ENCODE measurements at places on chromosomes 12 and 14.

- DNase-seq, result no peak
Observed at GRCh38 chr14:61563880-61564617, 131.3 kb upstream of the HIF1A start.

DNA sequence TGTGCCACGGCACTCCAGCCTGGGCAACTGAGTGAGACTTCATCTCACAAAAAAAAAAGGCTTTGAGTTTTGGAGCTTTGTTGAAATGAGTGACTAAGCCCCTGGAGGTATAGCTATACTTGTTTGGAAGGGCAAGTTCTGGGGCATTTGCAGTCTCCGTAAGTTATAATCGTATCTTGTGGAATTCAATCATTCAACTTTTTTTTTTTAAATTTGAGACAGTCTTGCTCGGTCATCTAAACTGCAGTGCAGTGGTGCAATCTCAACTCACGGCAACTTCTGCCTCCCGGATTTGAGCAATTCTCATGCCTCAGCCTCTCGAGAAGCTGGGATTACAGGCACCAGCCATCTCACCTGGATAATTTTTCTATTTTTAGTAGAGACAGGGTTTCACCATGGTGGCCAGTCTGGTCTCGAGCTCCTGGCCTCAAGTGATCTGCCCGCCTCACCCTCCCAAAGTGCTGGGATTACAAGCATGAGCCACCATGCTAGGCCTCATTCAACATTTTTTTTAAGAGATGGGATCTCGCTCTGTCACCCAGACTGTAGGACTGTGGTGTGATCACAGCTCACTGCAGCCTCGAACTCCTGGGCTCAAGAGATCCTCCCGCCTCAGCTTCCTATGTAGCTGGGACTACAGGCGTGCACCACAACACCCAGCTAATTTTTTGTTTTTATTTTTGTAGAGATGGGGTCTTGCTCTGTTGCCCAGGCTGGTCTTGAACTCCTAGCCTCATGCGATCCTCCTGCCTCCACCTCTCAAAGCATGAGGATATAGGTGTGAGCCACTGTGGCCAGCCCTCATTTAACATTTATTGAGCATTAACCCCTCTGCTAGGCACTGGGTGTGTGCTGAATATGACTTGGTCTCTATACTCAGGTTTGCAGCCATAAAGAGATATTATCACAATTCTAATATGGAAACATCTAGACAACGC lies 133.7 kb upstream of the MAP1LC3B2 start:
- no peak for DNase-seq

- no peak for DNase-seq
Observed at GRCh38 chr14:85824526-85824925, 294.6 kb downstream of the FLRT2 start.

DNA sequence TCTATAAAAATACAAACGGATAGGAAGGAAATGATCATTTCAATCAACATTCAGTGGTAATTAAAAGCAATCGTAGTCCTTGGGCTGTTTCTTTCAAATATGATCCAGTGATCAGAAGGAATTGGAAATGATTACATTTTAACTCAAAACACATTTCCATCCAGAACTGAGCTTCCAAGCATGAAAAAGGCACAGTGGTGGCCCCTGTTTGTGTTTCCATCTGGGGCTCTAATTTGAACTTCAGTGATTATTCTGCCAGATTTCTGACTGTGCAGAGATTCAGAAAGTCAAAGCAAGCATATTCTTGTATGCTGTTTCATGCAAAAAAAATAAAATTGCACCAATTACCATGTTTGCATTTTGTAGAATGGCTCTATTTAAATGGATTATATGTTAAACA lies 157.0 kb upstream of the LMNTD1 start:
- no peak for DNase-seq

DNA sequence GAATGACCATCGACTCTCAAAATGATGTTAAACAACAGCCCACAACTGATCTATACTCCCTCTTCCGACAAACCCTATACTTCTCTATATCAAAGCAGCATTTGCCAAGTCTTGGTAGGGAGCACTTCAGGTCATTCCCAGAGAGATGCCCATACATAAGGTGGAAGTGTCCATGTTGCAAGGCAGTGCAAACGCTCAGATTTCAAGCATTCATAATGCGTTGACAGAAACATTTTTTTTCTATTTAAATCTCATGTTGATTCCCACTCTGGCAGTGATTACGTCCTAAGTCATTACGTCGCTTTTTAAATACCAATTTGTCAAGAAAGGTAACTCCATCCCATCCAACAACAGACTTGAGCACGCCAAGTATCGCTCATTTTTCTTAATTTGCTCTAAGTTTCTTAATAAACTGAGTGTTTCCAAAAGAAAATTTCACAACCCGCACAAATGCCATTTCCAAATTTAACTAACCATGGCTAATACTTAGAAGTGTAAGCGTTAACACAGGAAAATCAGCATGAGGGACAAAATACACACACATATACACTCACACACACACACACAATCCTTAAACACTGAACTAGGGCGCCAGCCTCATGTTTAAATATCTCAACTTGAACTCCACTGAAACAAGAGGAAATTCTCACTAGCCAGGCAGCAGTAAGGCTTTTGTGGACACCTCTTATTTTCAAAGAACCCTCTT lies 1.1 kb downstream of the GXYLT1 start:
- peak; percentile 42 for DNase-seq

DNA sequence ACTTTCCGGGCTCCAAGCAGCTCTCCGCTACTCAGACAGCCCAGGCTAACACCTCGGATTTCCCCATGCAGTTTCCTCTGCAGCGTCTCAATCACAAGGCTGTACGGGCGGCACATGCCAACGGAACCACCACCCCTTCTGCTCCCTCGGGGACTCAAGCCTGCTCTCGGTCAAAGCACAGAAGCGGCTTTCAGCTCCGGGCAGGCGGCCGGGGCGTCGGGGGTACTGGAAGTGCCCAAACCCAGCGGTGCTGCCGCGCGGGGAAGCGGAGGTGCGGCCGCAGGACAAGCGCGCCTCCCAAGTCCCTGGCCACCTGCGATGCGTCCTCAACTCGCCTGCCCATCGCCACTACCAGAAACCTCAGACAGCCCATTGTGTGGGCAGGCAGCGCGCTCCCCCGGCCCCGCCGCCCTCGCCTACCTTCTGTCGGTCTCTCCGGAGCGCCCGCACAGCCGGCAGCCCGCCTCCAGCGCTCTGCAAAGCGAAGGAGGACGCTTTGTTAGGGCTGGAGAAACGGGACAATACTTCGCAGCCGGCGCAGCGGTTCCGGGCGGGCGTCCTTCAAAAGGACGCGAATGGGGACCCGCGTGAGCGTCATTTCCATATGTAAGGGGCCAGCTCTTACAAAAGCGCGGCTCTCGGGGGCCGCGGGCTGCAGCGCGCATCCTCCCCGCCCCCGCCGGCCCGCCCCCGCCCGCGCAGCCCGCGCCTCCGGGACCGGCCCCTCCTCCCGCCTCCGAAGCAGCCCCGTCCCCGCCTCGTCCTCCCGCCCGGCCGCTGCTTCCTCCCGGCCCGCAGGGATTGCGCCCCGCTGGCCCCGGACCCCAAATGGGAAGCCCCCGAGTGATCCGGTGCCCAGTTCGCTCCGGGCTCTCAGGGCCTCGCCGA lies 674 bp downstream of the NIN start:
- peak; percentile 80 for DNase-seq

- no peak for DNase-seq
Observed at GRCh38 chr12:71036526-71036925, 116.0 kb upstream of the PTPRR start.

- DNase-seq, result no peak
Observed at GRCh38 chr14:51666826-51667225, 15.1 kb downstream of the FRMD6 start.

DNA sequence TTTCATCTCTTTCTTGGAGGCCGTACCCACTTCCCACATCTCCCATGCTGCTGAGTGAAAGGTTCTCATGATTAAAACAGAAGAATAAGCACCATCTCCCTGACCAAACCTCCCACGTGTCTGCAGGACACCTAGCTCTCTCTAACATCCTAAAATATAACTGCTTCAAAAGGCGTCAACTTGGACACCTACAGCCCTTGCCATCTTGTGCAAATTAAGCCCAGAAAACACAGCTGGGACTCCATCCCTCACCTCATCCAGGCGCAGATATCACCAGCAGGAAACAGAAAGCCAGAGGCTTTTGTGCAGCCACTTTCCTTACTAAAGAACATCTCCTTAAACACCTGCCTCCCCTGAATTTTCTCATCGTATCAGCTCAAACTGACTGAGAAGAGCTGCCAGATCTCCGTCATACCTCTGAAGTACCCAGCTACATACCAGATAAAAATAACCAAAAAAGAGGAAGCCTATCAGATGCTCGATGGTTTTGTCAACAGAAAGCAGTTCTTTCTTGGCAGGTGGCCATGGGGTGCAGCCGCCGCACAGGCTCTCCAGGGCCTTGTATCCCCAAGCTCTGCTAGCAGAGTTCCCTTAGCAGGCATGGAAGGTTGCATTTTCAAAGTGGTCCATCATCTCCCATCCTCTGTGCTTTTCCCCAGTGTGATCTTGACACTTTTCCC lies 28.8 kb downstream of the MAP3K9 start:
- DNase-seq, result no peak

- no peak for DNase-seq
Observed at GRCh38 chr12:1174659-1175058, 183.6 kb downstream of the ERC1 start.

DNA sequence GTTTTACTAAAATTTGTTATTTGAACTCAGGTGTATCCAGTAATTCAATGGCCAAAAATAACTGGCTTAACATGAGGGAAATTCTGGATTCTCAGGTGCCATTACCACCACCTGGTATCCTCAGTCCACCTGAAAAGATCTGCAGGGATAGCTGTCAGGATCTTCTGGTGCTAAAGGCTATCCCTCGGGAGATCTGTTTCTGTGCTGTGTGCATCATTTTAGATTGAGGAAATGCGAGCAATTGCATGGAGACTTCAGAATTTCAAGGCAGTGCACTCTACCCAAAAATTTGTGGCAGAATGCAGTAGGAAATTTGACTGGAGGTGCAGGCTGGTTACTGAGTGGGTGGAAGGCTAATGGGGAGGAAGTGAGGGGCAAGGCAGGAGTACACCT lies 26.4 kb downstream of the ZCCHC8 start:
- DNase-seq, result no peak

- DNase-seq, result peak; percentile 91
Observed at GRCh38 chr12:57632958-57633840, at the start of gene B4GALNT1. B4GALNT1 (minus strand) TSS chr12:57633201; CDS start chr12:57632132, 1,069 bp downstream.

- no peak for DNase-seq
Observed at GRCh38 chr12:106181401-106182114, 42.8 kb upstream of the NUAK1 start.

GRCh38 chr14:84468153-84468552 lies 1061.8 kb upstream of the FLRT2 start:
- no peak for DNase-seq

GRCh38 chr12:93318720-93319522 lies 58.8 kb upstream of the NUDT4 start:
- no peak for DNase-seq

GRCh38 chr12:65004270-65004669 lies 116.8 kb downstream of the WIF1 start:
- no peak for DNase-seq

- peak; percentile 31 for DNase-seq
Observed at GRCh38 chr14:77098529-77099353, 683 bp downstream of the CIPC start.

DNA sequence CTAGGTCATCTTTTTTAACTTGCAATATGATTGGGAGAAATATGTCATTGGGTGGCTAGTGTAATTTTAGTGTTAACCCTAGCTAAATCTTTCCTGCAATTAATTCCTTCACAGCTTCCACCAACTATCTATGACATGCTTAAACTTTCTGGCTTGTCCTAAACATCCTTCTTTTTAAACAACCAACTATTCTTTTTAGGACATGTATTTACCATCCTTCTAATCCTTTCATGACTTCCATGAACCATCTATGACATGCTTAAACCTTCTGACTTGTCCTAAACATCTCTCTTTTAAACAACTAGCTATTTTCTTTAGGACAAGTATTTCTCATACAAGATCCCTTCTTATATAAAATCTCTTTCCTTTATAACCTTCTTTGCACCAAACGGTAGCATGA lies 179.6 kb upstream of the PDZRN4 start:
- no peak for DNase-seq

- no peak for DNase-seq
Observed at GRCh38 chr12:62044450-62045135, 215.6 kb upstream of the USP15 start.

GRCh38 chr12:52540531-52540930 lies 12.4 kb downstream of the KRT71 start:
- DNase-seq, result no peak

GRCh38 chr12:42766026-42766425 lies 176.5 kb upstream of the PRICKLE1 start:
- DNase-seq, result no peak

- DNase-seq, result no peak
Observed at GRCh38 chr14:37399517-37399916, 195.5 kb downstream of the FOXA1 start.

DNA sequence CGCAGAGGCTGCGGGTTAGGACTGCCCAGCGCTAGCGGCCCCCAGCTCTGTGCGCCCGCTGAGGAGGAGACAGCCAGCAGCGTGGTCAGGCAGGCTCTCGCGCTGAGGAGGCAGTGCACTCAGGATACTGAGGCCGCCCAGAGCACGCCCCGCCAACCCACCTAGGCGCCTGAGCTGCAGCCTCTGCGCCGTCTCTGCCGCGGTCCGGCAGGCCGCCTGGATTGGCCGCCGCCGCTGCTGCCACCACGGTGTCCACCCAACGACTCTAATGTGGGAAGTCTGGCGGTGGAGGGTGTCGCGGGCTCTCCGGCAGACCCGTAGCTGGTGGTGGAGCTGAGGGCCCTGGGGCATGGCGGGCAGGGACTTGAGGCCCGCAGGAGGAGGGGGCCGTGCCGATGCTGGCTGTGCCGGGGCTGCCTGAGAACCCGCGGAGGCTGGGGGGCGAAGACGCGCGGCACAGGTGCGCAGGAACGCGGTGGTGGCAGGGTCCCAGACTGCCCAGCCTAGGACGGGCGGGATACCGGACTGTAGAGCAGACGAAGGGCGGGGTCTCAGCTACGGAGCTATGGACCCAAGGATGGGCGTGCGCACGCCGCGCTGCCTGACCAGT lies 69.9 kb downstream of the ASCL4 start:
- DNase-seq, result peak; percentile 69
